ENCODE measurements at places on chromosomes 1 and 21.

DNA sequence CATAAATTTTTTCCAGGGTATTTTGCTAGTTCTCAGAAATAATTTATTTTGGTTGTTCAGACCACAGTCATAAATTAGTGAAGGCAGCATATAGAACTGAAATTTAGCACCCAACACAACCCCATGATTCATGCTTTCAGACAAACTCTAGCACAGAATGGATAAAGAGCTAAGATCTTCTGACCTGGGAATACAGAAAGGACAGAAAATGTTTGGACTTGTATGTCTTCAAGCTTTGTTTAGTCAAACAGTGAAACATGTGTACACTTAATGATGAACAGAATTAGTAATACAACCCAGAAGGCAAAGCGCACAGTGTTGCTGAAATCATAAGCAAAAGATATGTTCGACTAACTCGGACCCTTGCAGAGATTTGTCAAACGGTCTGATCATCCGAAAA lies 205.6 kb downstream of the APP start:
- no peak for DNase-seq

DNA sequence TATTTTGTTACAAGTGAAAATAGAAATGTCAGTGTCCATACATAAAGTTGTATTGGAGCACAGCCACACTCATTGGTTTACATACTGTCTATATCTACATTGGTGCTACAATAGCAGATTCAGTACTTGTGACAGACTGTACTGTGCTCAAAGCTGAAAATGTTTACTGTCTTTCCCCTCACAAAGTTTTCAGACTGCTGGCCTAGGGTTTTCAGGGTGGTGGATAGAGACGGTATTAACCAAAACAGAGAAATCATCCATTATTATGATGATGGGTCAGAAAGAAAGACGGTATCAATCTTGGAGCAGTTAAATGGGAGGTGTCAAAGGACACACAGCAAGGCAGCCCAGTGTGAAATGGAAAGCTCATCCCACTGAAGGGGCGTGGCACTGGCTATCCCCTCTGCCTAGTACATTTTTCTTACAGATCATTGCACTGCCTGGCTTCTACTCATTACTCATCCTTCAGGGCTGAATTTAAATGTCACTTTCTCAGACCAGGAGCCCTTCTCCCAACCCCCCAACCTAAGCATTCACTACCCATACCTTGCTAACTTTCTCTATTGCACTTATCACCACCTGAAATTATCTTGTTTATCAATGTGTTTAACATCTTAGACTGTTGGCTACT lies 10.2 kb downstream of the JAK1 start:
- DNase-seq, result no peak

DNA sequence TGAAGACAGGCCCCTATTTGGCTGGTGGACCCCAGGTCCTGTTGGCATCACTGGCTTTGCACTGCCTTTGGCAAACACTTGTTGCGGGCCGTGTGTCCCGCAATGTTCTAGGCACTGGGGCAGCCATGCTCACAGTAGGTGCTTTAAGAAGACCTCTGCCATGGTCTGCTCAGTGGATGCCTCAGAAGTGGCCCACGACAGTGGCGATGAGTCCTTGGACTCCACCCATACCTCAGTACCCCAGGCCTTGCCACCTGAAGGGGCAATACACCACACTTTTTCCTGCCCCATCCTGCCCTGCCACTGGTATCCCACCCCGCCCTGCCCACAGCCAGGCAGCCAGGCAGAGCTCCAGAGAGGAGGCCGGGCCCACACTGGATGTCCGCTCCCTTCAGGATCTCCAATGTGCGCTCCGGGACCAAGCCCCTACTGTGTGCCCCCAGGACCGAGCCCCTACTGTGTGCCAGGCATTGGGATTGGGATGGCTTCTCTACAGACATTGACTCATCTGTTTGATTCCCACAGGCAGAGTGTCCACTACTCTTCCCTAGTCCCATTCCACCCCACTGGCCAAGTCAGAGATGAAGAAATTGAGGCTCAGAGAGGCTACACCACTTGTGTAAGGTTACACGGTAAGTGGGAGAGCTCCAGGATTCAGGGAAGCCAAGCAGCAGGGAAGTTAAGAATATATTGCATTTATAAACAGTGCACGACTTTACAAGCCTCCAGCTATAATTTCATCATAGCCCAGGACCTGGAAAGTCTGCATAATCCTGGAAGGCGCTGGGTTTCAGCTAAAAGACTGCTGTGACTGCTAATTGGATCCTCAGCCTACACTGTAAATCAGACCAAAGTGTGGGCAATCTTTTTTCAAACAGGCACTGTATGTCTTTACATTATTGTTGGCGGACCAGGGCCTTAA lies 101.6 kb downstream of the DMRTB1 start:
- DNase-seq, result no peak

DNA sequence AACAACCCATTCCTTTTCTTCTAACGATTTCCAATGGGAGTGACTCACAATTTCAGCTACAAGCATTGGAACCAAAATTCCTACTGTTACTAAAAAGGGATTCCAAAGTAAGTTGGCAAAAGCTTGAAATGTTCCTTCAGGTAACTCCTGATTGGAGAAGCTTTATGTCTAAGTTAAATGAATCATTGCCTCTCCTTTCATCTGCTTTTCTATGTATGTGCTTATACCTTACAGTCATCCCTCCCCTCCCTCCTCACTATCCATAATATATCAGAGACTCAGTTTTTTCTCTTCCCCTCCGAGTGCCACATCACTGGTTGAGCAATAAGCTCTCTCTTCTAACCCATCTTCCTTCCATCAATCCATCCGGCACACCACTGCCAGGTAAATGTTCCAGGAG lies 86.8 kb downstream of the TIAM1 start:
- no peak for DNase-seq

DNA sequence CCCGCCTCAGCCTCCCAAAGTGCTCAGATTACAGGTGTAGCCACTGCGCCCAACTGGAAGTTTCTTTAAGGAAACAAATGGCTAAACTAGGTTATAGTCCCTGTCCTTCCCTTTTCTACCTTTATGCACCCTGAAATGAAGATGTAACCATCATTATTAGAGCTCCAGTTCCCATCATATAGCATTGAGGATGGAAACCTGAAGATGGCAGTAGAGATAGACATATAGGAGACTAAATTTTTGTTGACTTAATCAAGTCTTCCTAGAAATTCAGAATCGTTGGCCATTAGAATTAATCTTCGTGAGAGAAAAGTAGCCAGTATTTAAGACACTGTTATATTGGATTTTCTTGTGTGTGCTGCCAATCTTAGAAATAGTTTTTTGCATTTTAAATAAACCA lies 1016.3 kb upstream of the NCAM2 start:
- no peak for DNase-seq

GRCh38 chr1:94553323-94553730 lies 11.8 kb upstream of the F3 start:
- DNase-seq, result no peak

- DNase-seq, result no peak
Measured at GRCh38 chr1:248714248-248714647, 11.7 kb upstream of the OR14I1 start.
